Cardiac muscle cell (in vitro differentiated cells and primary cell): ENCODE measurements at places on chromosomes 6 and 20. TPM values are rescaled to one million over a fixed set of nuclear protein-coding genes. Genes with fewer than 3 reads are reported as not detected.

GRCh38 chr6:166419286-166419685 is 36.5 kb upstream of the MPC1 start:
- DNase-seq = no peak

DNA sequence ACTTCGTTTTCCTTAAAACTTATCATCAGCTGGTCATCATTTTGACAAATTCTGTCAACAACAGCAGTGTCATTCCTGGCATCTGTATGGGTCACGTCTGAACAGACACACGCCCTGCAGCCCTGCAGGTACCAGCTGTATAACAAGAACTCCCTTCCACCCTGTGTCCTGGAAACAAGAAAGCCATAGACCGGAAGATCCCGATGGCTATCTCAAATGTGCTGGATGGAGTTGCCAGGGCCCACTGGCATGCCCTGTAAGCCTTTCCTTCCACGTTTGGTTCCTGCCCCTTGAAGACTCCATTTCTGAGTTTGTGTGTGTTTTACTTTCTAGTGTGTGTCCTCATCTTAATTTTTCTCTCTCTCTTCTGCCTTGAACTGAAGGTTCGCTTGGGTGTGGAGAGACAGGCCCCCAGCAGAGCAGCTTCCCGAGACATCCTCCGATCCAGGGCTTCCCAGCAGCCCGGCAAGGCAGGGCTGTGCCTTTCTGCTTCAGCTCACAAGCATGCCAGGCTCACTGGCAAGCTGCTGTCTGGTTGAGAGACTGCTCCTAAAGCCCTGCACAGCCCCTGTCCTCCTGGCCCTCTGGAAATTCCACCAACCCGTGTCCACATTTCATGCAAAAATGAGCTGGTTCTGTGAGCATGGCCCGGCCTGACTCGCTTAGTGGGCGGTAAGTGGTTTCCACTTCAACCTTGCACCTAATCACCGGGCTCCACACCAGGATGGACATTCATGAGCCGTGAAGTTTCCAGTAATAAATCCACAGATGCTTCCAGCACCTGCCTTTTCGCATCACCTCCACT is 8.7 kb downstream of the GFRA4 start:
- no peak for DNase-seq

GSTA2 gene
- 0.24 TPM in 1 of 2 replicates, not detected in the other for polyA plus RNA-seq

GRCh38 chr20:19370076-19371075 is 157.9 kb downstream of the SLC24A3 start:
- DNase-seq = no peak

OXT gene
- polyA plus RNA-seq = not detected in 2 replicates

- no peak for DNase-seq
These were observed 1590.1 kb downstream of the HACE1 start for GRCh38 chr6:103269581-103269980.

- DNase-seq = peak; percentile 9
These were observed 57.3 kb downstream of the BCKDHB start for GRCh38 chr6:80163754-80164187.

DNA sequence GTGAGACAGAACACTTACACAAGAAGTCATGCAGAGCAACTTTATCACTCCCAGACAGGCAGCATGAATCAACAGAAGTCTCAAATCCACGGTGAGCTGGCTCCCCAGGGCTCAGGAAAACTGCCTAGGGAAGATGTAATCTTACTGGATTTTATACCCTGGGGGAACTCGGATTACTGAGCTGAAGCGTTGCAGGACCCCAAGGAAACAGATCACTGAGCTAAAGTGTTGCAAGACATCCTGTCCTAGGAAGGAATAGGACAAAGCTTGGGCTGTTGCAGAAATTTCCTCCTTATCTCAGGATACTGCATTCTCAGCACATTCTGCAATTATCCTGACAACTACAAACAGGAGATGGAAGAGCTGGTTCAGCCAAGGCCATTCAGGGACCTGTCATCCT is 224.8 kb downstream of the TFAP2A start:
- no peak for DNase-seq

- no peak for DNase-seq
These were observed 20.4 kb downstream of the ILRUN start for GRCh38 chr6:34676140-34676539.

GRCh38 chr6:49570474-49571079 is 20.1 kb downstream of the C6orf141 start:
- peak; percentile 38 for DNase-seq

DNA sequence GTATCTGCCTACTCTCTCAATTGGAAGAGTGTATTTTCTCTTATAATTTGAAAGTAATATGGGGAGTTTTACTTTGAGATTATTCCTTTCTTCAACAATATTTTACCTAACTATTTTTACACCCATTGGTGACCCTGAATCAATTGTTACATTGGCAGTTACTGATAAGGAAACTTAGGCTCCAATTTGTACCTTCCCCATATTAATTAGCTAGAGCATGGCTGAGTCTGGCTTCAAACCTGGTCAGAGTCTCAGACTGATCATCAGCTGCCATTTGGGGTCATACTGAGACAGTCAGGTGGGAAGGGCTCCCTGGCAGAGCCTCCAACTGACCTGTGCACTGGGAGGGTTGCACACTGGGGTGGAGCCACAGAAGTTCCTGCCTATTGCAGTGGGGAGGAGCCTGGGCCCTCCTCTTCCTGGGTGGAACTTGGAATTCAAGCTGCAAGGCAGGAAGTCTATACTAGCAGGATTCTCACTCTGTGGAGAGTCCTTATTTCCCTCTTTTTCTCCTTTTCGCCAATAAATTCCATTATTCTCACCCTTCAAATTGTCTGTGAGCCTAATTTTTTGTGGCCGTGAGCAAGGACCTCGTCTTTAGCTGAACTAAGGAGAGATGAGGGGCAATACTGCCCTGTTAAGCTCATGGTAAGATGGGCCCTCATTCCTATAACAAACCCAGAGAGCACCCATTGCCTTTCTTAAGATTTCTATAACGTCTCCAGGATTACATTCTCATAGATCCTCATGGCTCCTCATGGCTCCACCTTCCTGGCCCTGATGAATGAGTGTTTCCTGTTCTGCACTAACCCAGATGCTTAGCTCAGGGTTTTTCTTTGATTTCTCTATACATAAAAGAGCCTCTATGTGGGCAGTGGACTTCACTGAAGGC is 285.1 kb downstream of the ADGB start:
- DNase-seq = no peak

DNA sequence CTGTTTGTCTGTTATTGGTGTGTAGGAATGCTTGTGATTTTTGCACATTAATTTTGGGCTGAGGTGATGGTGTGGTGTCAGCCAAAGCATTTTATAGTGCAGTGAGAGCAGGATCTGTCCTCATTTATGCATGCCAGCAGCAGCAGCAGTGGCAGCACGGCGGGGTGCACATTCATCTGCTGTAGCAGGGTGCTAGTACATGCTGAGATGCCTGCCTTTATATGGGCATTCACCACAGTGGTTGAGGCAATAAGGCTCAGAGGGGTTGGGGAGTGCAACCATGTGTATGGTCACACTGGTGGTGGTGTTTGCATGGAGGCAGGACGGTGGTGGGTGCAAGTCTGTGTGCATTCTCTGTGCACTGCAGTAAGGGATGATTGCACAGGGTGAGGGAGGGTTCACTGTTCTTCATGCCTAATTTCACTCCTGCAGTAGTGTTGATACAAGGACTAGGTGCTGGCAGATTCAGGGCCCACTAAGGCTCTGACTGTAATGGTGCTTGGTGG is 129.3 kb upstream of the SYNCRIP start:
- DNase-seq = no peak

COL10A1 gene
- polyA plus RNA-seq = 0.13 and 0.50 TPM in 2 replicates

CST5 gene
- polyA plus RNA-seq = 0.56 TPM in 1 of 2 replicates, not detected in the other

ZNF311 gene
- 0.57 and 1.4 TPM in 2 replicates for polyA plus RNA-seq

ULBP2 gene
- not detected in 2 replicates for polyA plus RNA-seq

- no peak for DNase-seq
These were observed at the start of gene PLN for GRCh38 chr6:118548136-118548535. Gene PLN, plus strand, starts transcription at chr6:118548296. Its CDS starts 10,626 bp downstream, at chr6:118558922.
